ENCODE measurements at places on chromosomes 5 and 9. TPM values are rescaled to one million over a fixed set of nuclear protein-coding genes. Genes with fewer than 3 reads are reported as not detected.
A peak's percentile ranks its signal among the peaks of the same experiment; 100 is the strongest.

The PRRT1B gene
- total RNA-seq: not detected

The SHC3 gene
- 0.20 TPM for total RNA-seq

The NRG2 gene
- total RNA-seq: 19.6 TPM

GRCh38 chr5:176365351-176366231, at the start of gene ARL10:
Gene ARL10, plus strand, starts transcription at chr5:176365487. Its CDS starts 77 bp downstream, at chr5:176365564.
- DNase-seq: peak; percentile 73

DNA sequence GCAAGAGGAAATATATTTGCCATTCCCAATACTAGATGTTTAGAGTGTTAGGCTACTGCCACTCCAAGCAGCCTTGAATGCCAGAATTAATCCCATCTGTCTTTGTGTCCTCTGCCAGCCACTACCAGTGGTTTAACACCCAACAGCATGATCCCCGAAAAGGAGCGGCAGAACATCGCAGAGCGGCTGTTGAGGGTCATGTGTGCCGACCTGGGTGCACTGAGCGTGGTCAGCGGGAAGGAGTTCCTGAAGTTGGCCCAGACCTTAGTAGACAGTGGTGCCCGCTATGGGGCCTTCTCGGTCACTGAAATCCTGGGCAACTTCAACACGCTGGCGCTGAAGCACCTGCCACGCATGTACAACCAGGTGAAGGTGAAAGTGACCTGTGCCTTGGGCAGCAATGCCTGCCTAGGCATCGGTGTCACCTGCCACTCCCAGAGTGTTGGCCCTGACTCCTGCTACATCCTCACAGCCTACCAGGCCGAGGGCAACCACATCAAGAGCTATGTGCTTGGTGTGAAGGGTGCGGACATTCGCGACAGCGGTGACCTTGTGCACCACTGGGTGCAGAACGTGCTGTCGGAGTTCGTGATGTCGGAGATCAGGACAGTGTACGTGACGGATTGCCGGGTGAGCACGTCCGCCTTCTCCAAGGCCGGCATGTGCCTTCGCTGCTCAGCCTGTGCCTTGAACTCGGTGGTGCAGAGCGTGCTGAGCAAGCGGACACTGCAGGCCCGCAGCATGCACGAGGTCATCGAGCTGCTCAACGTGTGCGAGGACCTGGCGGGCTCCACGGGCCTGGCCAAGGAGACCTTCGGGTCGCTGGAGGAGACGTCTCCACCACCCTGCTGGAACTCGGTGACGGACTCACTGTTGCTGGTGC, 29.3 kb downstream of the AMBP start:
- peak; percentile 34 for DNase-seq

- no peak for DNase-seq
These were observed 20.9 kb upstream of the ARHGAP26 start for GRCh38 chr5:142749321-142749720.

DNA sequence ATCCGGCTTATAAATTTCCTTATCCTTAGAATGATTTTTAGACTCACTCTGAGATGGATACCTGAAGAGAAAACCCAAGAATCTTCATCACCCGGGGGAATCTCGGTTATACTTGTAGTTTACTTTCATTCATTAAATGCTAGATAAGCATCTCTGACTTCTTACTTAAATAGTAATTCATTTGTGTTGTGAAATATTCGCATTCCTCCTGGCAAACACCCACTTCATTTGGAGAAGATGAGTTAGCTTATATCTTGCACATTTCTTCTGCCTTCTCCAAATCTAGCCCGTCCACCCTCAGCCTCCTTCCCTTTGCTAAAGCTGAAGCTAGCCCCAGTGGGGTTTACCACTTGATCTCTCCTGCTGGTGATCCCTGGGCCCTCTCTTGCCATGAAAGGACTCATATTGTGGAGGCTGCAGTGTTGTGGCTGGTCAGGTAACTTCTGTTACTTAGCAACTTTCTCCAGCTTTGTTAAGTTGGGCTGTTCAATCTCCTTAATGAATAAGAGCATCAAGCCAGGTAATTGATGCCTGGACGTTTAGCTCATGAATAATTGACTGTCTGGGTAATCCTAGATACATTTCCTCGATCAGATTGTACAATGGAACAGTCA, 11.3 kb upstream of the POU4F3 start:
- no peak for DNase-seq

DNA sequence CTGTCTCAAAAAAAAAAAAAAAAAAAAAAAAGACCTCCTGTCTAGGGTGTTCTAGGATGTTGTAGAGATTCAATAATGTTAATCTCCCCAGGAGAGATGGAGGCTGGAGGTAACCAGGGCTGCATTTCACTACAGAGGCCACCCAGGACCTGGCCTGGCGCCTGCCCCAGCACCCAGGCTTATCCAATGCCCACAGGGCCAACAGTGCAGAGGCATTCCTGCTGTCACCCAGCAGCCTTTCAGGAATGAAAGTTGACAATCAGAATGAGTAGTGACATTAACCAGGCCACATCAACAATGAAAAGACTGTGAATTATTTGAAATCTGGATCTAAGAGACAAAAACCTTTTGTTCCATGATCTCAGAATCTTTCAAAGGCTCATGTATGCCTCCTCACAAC, 36.2 kb upstream of the GABRP start:
- no peak for DNase-seq

DNA sequence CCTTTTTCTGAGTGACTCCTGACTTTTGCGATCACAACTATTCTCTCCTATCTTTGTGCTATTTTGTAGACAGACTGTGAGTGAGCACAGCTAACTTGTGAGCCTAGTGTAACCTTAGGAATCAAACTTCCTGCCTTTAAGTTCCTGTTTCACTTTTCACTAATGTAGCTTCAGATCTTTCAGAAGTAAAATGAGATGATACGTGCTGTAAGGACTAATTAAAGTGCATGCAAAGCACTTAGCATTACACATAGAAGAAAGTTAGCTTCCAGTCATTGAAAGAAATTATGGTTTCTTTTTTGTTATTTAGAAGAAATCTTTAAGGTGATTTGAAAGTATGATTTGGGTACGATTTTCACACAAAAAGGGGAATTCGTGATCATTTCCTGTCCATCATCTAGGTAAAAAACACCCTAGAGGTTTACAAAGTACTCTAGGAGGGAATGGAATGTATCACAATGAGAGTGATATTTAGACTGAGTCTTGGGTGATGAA, 122.7 kb downstream of the ST8SIA4 start:
- DNase-seq: no peak

DNA sequence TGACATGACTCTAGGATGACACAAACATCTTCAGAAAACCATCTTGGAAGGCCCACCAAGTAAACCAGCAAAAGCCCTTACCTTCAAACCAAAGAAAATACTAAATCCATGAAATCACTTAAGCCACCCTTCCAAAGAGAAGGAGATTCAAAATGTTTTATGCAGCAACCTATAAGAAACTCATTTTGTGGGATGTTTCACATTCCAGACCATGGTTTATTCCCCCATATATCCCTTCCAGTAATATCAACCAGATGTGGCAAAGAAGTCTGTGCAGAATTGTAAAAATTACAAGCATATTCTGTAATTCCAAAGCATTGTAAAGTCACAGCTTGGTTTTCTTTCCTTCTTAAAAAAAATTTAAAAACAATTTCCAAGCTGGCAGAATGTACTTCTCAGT, 117.4 kb downstream of the SLIT3 start:
- no peak for DNase-seq

DNA sequence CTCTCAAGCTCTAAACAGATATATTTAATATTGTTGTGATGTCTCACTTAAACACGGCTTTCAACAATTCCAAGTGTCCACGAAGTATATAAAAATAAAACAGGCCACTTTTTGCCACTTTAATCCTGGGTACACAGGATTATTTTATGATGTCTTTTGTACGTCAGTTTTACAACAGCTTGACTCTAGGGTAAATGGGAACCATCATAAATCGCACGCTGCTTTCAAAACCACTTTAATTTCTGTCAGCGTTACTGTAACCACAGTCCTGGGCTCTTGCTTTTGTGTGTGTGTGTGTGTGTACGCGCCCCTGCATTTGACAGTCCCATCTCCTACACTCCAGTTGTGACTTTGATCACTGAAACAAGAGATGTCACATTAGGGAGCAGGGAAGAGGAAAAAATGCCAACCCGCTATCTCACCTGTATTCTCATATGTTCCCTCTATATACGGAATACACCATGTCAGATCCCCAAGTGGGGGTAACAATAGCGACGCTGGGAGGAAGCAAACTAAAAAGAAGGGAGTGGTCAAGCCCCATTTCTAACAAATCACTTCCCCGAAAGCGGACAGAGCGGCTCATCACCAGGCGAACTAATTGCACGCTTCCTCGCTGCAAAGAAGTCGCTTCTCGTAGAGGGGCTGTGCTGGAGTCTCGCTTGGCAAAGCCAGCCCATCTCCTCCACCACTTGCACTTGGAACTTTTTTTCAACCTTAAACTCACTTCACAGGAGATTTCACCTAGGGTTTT, 1.2 kb downstream of the BNC2 start:
- DNase-seq: no peak

DNA sequence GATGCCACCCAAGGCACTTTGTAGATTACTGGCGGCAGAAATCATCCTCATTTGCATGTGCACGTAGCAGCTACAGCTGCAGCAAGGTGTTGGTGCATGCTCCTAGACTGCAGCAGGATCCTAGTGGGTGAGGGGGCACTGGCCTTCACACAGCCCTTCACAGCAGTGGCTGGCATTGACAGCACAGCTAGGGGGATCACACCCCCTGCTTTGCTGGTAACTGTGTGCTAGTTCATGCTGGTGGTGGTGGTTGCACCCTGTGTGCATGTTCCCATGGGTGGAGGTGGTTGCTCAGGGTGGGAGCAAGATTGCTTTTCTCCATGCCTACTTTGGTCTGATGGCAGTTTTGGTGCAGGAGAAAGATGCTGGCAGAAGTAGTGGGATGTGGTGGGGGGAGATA, 1695.1 kb upstream of the CDH6 start:
- no peak for DNase-seq

DNA sequence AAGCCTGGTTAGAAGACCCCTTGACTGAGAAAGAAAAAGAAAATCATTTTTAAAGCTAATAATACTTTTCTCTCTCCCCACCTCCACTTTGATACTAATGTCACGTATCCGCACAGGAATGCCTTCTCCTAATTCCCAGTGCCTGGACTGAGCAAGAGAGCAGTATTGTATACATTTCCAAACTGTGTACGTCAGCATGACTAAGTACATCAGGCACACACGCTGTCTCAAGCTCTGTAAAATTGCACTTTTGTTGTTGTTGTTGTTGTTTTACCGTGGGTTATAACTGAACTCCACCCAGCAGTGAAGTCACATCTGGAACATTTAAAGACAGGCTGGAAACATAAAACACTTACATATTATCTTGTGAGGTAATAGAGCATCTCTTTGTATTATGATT, 407.6 kb downstream of the DNAH5 start:
- no peak for DNase-seq

DNA sequence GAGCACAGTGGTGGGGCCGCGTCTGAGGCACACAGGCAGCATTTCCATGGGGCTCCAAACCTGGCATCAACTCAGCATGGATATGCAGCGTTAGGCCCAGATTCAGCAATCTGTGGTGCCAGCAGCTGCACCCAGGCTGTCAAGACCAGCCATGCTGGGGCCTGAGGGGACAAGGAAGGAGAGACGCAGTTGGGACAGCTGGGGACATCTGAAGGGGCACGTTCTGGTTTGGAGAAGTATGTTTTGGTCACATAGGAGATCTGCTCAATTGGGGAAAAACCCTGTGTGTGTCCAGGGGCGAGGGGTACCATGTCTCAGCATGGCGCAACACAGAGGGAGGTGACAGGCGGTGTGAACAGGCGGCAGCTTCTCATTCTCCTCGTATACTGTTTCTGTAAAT, 66.6 kb upstream of the ECM2 start:
- DNase-seq: no peak

- no peak for DNase-seq
These were observed 15.1 kb downstream of the CARTPT start for GRCh38 chr5:71734141-71734540.

DNA sequence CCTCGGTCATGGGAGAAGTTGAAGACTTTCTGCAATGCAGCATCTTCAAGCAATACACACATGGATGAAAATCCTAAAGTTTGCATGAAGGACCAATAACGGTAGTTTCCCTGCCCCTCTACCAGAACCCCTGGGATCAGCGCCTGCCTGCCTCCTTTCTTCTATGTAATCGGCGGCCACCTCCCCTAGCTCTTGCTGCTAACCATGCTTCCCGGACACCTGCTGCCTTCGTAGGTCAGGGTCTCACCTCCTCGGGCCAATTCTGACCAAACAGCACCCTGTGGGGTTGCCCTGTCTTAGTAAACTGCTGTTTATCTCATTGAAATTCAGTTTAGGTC, 388 bp upstream of the MED10 start:
- DNase-seq: no peak

Measured in psoas muscle (tissue), 8 donors.